ENCODE measurements at places on chromosomes 2 and 18. TPM values are rescaled to one million over a fixed set of nuclear protein-coding genes. Genes with fewer than 3 reads are reported as not detected.
A peak's percentile ranks its signal among the peaks of the same experiment; 100 is the strongest.

WNT10A gene
- total RNA-seq, result 0.52 TPM

ERBB4 gene
- 20.6 TPM for total RNA-seq

DNAH6 gene
- 0.38 TPM for total RNA-seq

GNLY gene
- total RNA-seq, result 2.8 TPM

HDHD2 gene
- 37.6 TPM for total RNA-seq

NOTO gene
- total RNA-seq, result not detected

GRCh38 chr2:193580176-193580950 is 1385.6 kb upstream of the TMEFF2 start:
- DNase-seq, result no peak

GRCh38 chr2:217559084-217559483 is 443.7 kb downstream of the TNS1 start:
- no peak for DNase-seq

DNA sequence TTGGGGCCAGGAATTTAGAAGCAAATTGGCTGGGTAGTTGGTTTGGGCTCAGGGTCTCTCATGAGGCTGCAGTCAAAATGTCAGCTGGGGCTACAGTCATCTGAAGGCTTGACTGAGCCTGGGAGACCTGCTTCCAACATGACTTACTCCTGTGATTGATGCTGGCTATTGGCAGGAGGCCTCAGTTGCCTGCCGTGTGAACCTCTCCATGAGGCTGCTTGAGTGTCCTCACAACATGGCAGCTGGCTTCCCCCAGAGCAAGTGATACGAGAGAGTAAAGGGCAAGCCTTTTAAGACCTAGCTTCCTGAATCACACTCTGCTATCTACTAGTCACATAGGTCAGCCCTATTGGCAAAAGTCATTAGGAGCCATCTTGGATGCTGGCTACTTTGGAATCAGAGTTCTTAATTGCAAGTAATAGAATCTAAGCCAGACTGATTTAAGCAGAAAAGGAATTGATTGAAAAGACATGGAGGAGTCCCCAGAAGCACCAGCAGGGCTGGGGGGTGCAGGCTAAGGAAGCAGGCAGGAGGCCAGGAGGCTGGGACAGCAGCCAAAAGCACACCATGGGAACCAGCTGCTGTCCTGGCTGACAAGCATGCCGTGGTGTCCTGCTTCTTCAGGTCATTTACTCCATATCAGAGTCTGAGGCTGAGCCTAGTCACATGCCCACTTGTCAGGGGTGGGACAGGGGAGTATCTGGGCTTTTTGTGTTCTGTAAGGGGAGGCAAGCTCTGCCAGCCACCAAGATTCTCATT is 7.8 kb upstream of the GIGYF2 start:
- DNase-seq, result no peak

GRCh38 chr2:73986085-73986681 is 1.5 kb downstream of the TET3 start:
- DNase-seq, result no peak

DNA sequence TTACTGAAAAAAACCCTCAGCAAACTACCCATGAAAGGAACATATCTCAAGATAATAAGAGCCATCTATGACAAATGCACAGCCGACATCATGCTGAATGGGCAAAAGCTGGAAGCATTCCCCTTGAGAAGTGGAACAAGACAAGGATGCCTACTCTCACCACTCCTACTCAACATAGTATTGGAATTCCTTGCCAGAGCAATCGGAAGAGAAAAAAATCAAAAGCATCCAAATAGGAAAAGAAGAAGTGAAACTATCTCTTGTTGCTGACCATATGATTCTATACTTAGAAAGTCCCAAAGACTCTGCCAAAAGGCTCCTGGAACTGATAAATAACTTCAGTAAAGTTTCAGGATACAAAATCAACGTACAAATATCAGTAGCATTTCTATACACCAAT is 40.6 kb upstream of the MSTN start:
- no peak for DNase-seq

- no peak for DNase-seq
Observed at GRCh38 chr2:74107071-74107470, 40.6 kb downstream of the BOLA3 start.

DNA sequence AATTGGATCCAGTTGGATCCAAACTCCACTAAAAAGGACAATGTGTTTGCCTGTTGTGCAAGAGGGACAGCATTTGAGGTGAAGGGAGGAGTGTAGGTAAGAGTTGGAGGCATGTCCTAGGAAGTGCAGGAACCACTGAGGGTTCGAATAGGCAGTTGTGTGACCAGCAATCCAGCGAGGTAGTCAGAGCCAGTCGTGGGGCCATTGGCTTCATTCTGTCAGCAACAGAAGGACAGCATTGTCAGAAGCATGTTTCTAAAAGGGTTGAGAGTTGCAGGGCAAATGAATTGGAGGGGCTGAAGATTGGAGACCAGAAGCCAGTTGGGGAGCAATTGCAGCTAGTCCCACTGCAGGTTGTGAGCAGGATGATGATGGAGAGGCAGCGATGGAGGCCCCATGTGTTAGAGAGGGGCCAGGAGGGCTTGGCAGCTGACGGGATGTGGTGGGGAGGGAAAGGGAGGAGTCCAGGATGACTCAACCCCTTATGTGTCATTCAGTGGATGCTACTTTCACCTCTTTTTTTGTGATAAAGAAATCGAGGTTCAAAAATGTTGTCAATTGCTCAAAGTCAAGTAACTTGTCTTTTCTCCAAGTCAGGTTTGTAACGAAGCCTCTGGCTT is 96.7 kb upstream of the SIX3 start:
- no peak for DNase-seq

GRCh38 chr2:15273452-15273851 is 287.7 kb downstream of the NBAS start:
- DNase-seq, result no peak

DNA sequence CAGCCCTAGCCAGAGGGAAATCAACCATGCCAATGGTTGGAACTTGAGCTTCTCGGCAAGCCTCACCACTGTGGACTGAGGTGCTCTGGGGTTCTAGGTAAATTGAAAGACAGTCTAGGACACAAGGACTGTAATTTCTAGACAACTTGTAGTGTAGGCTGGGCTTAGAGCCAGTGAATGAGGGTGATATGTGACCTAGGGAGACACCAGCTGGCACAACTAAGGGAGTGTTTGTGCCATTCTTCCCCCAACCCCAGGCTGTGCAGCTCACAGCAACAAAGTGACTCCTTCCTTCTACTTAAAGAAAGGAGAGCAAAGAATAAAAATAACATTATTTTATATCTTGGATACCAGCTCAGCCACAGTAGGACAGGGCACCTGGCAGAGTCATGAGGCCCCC is 1690.7 kb upstream of the TMEFF2 start:
- no peak for DNase-seq

DNA sequence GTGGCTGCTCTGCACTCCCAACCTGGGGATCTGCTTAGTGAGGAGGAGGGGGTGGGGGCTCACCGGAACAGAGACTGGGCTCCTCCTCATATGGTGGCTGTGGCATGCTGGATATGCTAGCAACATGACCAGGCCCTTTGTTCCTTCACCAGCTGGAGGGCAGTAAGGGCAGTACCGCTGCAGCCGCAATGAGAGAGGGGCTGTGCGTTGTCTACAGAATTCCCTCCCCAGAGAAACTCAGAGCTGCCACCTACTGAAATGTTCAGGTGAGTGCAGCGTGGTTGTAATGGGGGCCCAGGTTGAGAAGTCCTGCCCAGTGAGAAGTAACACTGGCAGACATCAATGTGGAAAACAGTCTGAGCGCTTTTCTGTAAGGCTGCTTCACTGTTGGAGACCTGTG is 1211.9 kb upstream of the NXPH2 start:
- no peak for DNase-seq

- DNase-seq, result no peak
Observed at GRCh38 chr2:71938659-71939587, 208.7 kb downstream of the CYP26B1 start.

GRCh38 chr2:182824767-182825158 is 41.7 kb downstream of the FRZB start:
- no peak for DNase-seq

DNA sequence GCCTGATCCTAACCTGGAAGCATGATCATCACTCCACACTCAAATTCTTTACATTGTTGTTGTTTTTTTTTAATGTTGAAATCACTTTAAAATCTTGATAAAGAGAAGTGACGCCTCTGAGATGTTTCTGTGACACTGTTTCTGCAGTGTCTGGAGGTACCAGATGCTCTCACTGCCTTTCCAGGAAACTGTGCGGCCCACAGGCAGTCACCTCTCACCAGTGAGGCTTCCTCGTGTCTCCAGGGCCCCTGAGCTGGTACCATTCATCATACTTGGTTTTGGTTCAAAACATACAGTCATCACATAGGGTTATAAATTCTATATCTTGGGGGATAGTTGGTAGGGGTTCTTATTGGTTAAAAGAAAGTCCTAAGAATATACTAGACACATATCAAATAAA is 10.1 kb upstream of the ID2 start:
- no peak for DNase-seq

DNA sequence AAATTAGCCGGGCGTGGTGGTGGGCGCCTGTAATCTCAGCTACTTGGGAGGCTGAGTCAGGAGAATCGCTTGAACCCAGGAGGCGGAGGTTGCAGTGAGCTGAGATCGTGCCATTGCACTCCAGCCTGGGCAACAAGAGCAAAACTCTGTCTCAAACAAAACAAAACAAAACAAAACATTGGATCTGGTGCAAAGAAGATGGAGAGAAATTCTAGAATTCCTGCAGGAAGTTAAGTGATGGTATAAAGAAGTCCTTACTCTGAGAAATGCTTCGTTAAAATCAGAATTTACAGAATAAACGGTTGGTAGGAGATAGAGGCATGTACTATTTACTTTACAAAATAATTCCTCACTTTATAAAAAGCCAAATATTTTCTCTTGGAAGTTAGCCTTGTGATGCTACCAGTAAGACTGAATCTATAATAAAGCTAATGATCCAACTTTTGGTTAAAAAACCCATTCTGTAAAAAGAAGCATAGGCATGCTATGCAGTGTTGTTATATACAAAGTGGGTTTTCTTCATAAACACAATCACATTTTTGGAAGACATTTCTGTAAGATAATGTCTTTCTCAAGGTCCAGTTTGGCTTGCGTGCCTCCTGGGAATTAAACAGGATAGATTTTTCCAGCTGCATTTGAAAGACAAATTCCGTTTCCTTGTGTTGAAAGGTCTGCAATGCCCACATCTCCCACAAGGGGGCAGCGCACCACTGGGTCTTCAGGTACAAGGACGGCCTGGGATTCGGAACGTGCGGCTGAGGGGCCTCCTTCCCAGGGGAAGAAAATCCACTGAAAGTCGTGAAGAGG is 35.6 kb upstream of the PNO1 start:
- DNase-seq, result peak; percentile 89

DNA sequence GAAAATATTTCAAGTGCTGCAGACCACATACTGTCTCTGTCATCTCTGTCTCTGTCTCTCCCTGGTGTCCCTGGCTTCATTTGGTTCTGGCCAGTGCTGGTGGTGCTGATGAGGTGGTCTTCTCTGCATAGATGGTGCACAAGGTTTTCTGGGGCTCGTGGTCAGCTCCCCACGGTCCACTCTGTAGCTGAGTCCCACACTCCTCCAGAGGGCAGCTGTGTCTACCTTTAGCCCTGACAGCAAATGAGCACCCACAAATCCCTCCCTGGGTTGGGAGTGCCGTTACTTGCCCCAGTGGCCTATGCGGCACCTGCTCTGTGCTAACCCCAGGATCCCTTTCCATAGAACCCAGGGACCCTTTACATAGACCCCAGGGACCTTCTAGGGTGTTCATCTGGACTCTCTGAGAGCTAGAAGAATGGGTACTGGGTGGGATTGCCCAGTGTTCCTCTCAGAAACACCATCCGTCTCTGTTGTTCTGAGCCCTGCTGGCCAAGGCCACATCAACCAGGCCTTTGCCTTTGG is 129.3 kb downstream of the CAPN13 start:
- DNase-seq, result no peak

GRCh38 chr18:9285604-9286003 is 49.0 kb upstream of the TWSG1 start:
- no peak for DNase-seq

GRCh38 chr2:21627938-21628337 is 504.2 kb downstream of the TDRD15 start:
- no peak for DNase-seq

DNA sequence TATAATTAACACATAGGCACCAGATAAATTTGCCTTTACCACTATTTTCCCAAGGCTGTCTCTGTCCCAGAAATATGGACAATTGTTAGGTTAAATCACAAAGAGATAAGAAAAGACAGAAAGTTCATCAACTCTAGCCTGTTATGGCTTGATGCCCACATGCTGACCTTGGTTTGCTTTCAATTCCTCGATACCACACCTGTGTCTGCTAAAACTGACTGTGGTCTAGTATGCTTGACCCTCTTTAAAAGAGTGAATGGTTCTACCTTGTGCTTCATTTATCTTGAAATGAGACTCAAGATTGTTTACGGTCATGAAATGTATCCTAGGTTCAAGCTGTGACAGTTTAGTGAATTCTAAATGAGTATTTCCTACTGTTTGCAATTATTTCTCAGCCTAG is 909.0 kb upstream of the LRRTM1 start:
- no peak for DNase-seq

- no peak for DNase-seq
Observed at GRCh38 chr18:25250474-25250851, 101.5 kb downstream of the ZNF521 start.

DNA sequence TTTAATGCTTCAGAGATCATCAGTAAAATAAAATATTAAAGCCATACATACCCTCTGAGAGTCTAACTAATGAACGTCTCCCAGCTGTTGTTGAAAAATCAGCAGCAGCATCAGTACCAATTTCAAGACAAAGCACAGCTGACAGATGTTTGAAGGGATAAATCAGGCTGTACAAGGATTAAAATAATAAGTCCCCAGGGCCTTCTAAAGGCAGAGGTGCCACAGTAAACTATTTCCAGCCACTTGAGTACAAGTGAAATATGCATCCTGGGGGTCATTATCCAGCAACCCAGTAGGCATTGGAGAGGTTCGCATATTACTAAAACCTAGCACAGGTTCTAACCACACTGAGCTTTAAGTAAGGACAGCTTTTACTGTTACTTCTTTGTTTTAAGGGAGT is 76.9 kb downstream of the NXPH2 start:
- DNase-seq, result no peak

- no peak for DNase-seq
Observed at GRCh38 chr2:107091163-107091864, 205.3 kb upstream of the ST6GAL2 start.

GRCh38 chr2:61727746-61728145 is 126.1 kb downstream of the FAM161A start:
- no peak for DNase-seq

DNA sequence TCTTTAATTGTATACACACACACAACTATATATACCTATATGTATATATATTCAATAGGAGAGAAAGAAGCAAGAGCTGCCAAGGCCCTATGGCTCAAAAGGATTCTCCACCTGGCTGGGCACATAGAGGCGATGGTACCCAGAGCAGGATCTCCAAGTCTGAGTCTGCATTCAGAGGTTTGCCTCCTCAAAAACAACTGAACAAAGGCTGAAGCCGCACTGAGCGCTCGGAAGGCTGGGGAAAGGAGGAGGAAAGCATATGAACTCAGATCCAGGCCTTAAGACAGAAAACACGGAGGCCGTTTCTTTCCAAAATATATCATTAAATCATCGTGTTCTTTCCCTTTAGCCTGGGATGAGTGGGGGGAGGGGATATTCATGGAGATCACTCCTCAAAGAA is 3.6 kb downstream of the HOXD12 start:
- no peak for DNase-seq
